Osteocyte (in vitro differentiated cells): ENCODE measurements at places on chromosomes 4 and X.

- no peak for DNase-seq
Observed at GRCh38 chr4:19038231-19038630, 1016.7 kb upstream of the LCORL start.

DNA sequence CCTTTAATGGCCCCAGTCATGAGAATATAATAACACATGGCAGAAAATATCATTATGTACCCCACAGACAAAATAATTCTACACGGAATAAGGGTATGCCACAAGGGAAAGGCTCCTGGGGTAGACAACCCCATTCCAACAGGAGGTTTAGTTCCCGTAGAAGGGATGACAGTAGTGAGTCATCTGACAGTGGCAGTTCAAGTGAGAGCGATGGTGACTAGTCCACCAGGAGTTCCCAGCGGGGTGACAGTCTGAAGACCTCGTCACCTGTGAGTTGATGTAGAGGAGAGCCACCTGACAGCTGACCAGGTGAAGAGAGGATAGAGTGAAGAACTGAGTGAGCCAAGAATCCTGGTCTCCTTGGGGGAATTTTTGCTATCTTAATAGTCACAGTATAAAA lies 13.5 kb downstream of the MEPE start:
- DNase-seq: no peak

- no peak for DNase-seq
Observed at GRCh38 chr4:77003400-77003799, 53.8 kb downstream of the SEPTIN11 start.

GRCh38 chr4:84790769-84791565 lies 175.5 kb downstream of the WDFY3 start:
- no peak for DNase-seq

- no peak for DNase-seq
Observed at GRCh38 chr4:28277931-28278330, 1417.3 kb downstream of the STIM2 start.

GRCh38 chrX:118751950-118752783 lies 24.8 kb downstream of the IL13RA1 start:
- no peak for DNase-seq

DNA sequence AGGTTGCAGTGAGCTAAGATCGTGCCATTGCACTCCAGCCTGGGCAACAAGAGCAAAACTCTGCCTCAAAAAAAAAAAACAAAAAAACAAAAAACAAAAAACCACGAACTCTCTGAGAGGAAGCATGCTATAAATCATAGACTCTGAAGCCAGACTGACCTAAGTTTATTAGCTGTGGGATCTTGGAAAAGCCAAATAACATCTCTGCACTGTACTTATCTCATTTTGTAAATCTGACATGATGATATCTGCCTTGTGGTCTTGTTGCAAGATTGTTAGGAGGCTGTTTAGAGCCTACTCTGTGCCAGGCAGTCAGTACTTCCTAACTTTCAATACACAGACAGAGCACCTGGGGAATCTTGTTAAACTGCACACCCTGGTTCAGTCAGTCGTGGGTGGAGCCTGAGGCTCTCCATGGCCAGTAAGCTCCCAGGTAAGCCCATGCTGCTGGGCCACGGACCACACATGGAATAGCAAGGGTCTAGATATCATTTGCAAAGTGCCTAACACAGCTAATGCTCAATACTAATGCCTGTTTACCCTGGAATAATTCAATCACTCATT lies 107.6 kb upstream of the SMIM10 start:
- no peak for DNase-seq

- no peak for DNase-seq
Observed at GRCh38 chr4:152415980-152416379, 119.9 kb downstream of the FBXW7 start.

DNA sequence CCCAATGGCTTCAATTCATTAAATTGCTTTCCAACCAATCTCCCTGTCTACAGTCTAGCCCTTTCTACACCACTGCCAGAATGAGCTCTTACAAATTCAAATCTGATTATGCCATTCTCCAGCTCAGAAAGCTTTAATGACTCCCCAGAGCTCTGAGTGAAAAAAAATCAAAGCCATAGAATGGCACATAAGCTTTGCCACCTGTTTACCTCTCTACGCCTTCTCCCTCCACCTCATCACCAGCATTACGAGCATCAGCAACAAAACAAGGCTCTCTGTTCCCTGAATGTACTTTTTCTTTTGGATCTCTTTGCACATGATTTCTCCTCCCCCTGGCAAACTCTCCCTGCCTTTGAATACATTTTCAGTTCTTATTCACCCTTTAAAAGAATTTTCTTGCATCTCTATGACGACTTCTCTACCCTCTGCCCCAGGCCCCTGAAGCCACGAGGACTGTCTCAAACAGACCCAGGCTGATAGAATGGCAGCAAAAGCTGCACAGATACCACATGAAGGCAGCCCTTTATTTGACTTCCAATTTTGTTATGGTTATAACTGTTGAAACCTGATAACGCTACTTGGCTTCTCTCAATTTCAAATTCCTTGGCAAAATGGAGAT lies 516.0 kb downstream of the PCDH7 start:
- no peak for DNase-seq

DNA sequence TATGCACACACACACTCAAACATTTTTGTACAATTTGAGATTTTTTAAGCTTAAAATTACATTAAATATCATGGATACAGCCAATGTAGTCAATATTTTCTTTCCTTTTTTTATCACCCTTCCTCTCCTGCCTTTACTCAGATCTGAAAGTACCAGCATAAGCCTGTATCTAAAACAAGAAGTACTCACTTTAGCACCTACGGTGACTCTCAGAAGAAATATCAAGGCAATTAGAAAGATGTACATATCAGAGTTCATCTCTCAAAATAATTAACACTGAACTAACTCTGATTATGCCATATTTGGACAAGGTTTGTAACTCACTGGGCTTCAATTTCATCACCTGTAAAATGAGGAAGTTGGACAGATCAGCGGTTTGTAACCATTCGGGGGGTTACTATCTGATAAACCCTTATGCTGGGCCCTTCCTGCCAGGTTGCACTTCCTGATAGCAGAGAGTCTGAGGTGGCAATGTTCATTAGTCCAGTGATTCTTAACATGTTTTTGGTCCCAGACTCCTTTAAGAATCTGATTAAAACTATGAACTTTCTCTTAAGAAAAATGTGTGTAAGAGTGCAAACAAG lies 5.7 kb upstream of the GPR174 start:
- DNase-seq: no peak

DNA sequence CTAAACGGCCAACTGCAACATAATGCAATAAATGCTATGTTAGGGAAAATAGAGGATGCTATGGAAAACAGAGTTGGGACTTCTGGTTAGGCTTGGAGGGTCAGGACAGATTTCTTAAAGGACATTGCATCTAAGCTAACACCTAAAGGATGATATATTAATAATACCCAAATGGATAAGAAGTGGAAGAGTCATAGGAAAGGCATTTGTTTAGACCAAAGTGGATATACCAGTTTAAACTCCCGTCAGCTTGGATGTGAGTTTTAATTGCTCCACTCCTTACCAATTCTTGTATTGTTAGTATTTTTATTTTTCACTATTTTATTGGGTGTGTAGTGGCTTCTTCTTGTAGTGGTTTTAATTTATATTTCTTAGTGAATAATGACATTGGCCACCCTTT lies 93.9 kb downstream of the PTPN13 start:
- DNase-seq: no peak

DNA sequence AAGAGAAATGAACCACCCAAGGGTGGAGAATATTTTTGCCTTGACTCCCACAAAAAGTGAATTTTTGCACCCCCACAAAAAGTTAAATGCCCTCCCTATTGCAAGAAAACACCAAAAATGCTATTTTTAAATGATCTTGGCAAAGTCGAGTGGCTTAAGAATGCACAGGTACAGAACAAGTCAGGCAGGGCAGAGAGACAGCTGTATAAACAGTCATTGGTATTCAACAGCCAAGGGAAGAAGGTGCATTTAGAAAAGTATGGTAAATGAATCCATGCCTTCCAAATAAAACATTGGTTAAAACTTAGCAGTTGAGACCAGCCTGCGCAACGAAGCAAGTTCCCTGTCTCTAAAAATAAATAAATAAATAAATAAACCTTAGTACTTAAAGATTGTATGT lies 169.3 kb downstream of the CHIC2 start:
- DNase-seq: no peak

DNA sequence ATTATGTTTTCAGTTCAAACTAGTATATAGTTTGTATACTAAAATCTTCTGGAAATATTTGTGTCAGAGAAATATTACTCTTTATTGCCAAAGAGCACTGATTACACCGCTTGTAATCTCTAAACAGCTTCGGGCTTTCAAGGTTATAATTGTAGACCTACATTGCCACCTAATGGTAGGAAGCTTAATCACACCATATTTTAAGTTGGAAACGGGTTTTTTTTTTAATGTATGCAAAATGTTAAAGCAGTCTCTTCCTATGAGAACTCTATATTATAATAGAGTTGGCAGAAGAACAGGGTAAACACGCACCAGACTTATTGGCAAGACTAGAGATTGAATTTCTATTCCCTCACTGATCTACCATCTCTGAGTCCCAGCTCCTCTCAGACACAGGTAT lies 19.5 kb upstream of the NFXL1 start:
- no peak for DNase-seq

DNA sequence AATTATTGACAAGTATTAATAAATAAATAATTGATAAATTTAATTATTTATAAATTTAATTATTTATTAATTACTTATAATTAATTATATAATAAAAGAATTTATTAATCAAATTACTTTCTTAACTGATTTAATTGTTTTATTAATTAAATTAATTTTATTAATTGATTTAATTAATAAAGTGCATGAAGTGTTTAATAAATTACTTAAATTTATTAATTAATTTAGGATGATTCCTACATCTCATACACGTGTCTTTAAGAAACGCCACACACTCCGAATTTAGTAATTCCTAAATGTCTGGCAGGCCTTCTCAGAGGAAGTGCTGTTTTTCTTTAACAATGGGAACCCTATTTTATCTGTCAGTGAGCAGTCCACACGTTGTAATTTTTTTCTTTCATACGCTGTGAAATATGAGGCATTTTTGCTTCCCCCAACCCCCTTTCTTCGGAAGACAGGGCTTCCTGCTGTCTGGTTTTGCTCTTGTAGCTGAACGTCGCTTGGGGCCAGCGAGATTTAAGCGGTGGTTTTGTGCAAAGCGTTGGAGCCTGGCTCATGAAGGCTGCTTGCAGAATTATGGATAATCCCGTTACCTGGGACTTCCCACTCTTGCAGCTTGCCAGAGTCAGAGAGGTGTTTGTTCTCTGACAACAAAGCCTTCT lies 46.8 kb downstream of the CRLF2 start:
- peak; percentile 78 for DNase-seq

DNA sequence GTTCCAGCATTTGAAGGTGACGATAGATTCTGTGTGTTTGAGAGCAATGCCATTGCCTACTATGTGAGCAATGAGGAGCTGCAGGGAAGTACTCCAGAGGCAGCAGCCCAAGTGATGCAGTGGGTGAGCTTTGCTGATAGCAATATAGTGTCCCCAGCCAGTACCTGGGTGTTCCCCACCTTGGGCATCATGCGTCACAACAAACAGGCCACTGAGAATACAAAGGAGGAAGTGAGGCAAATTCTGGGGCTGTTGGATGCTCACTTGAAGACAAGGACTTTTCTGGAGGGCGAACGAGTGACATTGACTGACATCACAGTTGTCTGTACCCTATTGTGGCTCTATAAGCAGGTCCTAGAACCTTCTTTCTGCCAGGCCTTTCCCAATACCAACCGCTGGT lies 142.0 kb downstream of the PLS3 start:
- no peak for DNase-seq

DNA sequence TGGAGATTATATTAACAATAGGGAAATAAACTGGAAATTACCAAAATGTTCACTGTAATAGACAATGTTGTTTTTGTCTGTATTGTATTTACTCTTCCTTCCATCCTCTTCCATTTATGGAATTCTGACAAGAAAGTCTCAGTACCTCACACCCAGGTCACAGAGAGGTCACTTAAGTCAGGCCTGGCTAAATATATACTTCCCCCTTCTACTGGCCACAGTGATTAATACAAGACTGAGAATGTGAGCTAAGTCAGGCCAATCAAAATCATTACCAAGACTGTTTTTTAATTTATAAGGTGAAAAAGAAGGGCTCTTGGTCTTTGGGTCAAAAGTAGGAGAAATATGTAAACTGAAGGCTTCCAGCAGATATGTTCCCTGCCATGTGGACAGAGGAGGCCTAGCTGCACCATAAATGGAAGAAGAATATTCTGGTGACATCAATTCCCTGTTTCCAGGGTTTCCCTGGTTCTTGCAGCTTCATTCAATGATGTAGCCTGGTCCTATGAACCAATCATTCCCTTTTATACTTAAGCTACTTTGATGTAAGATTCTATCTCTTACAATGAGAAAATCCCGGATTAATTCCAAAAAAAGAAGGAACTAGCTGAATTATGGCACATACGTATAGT lies 64.3 kb downstream of the LRBA start:
- DNase-seq: no peak

DNA sequence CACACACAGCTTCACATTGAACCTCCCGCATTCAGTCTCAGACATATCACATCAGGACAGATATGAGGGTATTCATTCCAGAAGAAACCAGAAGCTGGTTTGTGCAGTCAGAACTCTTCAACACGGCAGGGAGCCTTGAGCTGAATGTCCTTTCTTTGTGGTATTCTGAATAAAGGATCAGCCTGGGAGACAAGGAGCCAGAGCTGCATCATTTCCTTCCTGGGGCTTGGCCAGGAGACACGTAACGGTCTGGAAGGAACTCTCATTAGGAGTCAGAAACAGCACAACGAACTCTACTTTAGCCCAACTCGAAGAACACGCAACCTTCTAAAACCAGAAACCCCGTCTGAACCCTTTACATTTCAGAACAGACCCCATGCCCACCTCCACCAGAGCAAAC lies 46.4 kb downstream of the KDR start:
- DNase-seq: no peak

GRCh38 chr4:10438924-10439323 lies 18.3 kb downstream of the ZNF518B start:
- no peak for DNase-seq

DNA sequence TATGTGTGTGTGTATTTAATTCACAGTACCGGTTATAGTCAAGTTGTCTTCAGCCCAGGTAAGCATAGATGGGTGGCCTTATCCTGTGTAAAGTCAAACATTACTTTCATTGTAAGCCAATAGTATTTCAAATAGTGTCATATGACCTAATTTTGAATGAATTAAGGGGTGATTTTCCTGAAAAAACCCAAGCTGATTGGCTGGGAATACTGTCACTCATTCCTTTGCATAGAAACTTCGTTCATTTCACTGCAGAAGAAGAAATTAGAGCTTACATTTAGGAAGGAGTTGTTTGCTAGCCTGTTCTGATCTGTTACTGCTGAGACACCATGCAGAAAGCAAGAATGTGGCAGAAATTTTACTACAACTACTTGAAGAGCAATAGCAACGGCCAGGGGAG lies 45.4 kb downstream of the SMARCAD1 start:
- DNase-seq: no peak

GRCh38 chr4:106609917-106610316 lies 241.3 kb upstream of the GIMD1 start:
- DNase-seq: no peak
